ENCODE measurements at places on chromosomes 5 and 9.

GRCh38 chr5:32352685-32353084 lies 39.9 kb upstream of the MTMR12 start:
- no peak for DNase-seq

- no peak for DNase-seq
These were observed 69.4 kb downstream of the NPR3 start for GRCh38 chr5:32780508-32780919.

DNA sequence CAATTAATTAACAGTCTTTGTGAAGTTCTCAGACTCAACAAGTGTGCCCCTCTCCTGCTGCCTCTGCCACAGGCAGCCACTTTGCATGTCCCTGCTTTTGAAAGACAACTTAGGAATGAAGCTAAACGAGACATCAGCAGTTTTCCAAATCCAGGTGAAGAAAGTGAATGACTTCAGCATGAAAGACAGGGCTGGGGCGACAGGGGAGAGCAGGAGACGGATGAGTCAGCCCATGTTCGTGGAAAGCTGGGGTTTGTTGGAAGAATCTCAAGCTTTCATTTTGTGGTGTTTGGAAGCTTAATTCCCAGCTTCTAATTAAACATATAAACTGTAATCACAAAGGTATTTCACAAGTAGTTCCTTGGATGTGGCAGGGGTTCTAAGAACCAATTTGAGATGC lies 207.8 kb upstream of the MAP3K1 start:
- no peak for DNase-seq

- no peak for DNase-seq
These were observed 275.2 kb downstream of the ADGRV1 start for GRCh38 chr5:90833753-90834152.

- no peak for DNase-seq
These were observed 1696.0 kb upstream of the CDH9 start for GRCh38 chr5:28734396-28734795.

All from substantia nigra (tissue), 51 donors.